ENCODE measurements at places on chromosomes 11 and 22.

DNA sequence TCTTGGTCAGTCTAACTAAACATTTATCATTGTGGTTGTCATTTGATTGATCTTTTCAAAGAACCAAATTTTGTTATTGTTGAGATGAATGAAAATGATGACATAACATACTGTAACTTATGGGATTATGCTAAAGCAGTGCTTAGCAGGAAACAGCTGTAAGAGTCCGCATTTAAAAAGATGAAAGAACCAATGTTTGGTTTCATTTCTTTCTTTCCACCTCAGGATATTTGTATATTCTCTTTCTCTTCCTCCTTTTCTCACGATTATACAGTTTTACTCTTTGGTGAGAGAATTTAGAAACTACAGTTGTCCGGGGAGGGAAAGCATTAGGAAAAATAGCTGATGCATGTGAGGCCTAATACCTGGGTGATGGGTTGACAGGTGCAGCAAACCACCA lies 23.1 kb downstream of the PIH1D2 start:
- no peak for DNase-seq

GRCh38 chr11:37177721-37178120 lies 579.7 kb upstream of the RAG2 start:
- no peak for DNase-seq

DNA sequence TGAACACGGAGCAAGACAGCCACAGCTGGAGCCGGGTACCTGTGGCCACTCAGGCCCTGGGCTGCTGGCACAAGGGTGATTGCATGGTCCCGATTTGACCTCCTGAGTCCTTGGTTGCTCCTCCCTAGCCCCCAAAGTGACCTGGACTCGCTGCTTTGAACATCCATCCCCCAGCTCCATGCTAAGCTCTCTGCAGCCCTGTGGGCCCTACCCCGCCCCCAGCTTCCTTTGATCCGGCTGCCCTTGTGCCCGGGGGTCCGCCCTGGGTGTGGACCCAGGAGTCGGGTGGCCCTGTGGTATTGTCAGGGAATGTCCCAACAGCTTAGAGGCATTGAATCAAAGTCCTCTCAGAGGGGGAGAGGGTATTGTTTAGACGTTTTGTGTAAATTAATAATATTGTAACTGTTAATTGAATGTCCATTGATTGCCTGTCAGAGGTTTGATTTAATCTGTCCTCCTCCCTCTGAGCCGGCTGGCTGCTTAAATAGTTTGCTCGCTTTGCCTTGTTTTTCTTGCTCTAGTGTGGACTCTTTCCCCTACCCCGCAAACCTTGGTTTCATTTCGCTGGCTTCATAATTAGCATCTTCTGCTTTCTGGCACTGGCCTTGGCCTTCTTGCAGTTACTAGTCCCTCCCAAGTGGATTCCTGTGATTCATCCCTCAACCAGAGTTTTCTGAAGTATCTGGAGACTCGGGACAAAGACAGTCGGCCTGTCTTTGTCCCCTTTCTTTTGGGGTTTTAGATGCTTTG lies 20.7 kb downstream of the GRIK4 start:
- DNase-seq, result peak; percentile 71

GRCh38 chr11:45900916-45901617 lies 6.0 kb downstream of the FREY1 start:
- DNase-seq, result no peak
